Stimulated activated CD4-positive, alpha-beta T cell treated with anti-CD3 and anti-CD28 coated beads, Interleukin-15, amount 100 ng/mL, for 48 hours (primary cell): ENCODE measurements at places on chromosomes 16 and 17.

DNA sequence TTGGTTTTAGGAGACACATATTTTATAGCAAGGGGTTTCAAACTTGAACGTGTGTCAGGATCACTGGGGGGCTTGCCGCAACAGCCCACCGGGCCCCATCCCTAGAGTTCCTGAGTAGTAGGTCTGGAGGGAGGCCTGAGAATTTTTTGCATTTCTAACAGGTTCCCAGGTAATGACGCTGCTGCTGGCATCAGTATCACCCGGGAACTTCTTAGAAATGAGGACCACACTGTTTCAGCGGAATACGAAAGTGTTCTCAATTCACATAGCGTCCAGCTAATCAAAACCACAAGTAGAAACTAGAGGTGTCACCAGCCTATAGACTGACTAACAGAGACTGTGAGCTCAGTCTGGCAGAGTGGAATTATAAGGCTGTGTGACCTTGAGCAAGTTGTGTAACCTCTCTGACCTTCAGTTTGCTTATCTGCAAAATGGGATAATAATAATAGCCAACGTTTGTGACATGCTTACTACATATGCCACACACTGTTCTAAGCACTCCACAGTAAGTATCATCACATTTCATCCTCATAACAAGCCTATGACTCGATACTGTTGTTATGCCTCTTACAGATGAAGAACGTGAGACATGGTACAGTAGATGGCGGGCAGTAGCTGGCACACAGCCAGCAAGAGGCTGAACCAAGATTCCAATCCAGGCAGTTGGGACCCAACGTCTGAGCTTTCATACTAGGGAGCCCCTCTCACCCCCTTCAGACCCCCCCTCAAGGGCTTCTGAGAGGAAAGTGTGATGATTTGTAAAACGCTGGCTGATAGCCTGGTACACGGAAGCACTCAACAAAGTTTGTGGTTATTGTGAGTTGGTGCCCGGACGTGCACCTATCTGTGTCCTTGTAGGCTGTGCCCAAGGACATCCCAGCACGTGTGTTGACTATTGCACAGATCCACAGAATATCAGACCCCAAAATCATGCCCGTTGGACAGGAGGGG is 4.6 kb upstream of the ICAM2 start:
- DNase-seq: peak; percentile 30

DNA sequence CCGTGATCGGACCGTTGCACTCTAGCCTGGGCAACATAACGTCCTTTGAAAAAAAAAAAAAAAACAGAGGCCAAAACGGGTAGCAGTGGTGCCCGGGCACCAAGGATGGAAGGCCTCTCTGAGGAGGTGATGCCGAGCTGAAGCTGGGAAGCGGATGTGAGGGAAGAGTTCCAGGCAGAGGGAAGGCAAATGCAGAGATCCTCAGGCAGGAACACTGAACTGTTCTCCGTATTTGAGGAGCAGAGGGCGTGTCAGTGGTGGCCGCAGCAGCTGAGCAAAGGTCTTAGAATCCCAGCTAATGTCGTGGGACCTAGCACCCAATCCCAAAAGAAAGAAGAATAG is 656 bp upstream of the KCTD13 start:
- no peak for DNase-seq

DNA sequence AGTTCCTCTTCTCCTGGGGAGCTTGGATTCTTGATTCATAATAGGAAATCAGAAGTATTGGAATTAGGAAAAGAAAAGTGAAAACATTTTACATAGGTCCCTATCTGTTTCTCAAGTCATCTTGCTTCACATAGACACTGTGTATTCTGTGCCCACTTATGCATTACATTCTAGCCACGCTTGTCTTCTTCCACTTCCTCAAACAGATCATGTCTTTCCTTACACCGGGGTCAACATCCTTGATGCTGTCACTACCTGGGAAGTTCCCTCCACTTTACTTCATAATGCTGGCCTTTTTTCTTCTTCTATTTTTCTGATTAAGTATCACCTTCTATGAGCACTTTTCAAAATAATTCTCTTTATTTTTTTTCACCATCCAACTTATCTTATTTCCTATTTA is 606.4 kb upstream of the CDH8 start:
- DNase-seq: no peak

DNA sequence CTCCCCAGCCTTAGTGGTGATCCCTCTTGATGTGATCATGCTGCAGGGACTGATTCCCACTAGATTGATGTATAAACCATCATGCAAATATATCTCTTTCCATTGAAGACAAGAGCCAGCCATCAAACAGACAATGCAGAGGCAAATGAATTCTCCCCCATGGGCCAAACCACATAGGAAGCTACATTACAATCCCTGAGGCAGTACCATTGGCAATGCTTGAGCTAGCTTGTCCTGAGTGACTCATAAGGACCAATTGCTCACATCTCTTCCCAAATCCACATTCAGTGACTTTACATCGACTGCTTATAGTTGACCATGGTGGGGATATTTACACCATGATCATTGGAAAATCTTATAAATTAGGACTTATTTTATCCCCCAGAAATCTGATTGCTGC is 242.2 kb downstream of the SHISA9 start:
- no peak for DNase-seq

DNA sequence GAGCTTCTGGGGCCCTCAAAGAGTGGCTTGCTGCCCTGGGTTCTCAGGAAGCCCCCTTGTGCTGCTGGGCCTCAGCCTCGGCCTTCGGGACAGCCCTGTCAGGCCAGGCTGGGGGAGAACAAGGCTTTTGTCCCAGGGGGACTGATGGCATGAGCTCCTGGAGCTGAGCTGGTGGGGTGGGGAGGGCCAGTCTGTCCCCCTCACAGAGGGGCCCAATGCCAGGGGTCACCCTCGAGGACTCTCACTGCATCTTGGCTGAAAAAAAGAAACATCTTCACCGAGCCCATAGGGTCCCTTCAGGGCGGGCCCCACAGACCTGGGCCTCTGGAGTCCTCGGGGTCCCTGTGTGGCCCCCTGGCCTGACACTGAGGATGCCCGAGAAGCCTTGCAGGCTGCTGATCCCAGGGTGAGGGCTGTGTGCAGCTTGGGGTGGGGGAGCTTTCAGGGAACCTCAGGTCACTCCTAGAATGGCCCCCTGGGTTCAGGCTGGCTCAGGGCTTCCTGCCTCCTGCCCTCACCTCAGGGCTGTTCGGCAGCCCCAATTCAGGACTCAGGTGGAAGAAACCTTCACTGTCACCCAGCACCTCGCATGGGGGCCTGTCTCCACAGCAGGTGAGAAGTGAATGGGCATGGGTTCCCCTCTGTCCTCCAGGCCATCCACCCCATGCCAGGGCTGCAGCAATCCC is 90.5 kb downstream of the TNFRSF13B start:
- DNase-seq: no peak

DNA sequence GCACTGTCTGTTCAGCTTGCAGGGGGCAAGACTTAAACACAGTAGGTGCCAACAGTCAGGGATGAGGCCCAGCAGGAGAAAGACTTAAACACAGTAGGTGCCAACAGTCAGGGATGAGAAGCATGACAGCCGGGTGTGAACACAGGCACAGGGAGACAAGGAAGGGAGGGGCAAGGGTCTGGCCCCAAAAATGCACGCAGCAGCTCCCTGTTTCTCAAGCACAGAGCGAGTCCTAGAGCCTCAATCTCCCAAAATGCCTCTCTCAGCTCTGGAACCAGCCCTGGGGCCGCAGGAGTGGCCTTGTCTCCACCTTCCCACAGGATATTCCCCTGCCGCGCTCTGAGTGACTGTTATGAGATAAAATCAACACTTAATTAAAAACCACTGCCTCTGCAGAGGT is 66.4 kb downstream of the DYNLRB2 start:
- DNase-seq: no peak

DNA sequence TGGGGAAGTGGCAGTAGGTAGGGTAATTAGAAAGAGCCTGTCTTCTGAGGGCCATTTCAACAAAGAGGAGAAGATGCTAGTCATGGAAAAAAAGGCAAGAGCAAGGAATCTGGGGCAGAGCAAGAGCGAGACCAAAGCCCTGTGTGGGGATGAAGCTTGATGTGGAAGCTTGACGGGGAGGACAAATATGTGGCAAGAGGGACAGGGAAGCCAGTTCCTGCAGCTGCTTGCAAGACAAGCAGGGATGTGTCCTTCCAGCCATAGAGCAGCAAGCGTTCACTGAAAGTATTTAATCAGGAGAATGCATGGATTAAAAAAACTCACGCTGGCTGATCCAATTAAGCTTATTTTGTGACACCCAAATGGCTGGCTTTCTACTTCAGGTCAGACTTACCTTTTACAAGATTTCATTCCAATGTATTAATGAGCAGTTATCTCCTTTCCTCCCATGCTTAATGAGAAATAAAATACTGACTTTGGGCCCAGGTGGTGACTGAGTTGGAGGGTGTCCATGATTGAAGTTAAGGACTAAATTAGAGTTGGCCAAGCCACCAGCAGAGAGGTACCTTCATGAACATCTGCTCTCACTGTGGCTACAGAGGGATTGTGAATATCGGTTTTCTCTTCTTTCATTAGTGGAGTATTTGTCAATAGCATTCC is 76.8 kb downstream of the ABCA8 start:
- no peak for DNase-seq

- no peak for DNase-seq
Observed at GRCh38 chr16:88968589-88969280, 8.3 kb downstream of the CBFA2T3 start.

GRCh38 chr16:19892902-19893301 is 8.3 kb upstream of the GPRC5B start:
- DNase-seq: no peak

DNA sequence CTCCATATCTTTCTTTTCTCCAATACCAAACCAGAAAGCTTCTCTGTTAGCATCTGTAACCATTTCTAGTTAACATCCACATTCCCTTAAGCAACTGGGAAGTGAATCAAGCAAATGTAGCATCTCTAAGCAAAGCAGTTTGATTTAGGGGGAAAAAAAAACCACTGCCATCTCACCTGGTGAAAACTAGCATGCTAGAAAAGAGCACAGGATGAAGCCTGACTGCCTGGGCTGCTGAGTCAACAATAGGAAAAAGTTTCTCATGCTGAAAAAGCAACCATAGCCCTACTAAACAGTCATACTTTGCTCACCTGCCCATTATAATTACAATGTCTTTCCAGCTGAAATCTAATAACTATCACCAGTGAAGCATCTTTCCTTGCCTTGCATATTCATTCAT is 139.3 kb downstream of the ANKFN1 start:
- DNase-seq: no peak

DNA sequence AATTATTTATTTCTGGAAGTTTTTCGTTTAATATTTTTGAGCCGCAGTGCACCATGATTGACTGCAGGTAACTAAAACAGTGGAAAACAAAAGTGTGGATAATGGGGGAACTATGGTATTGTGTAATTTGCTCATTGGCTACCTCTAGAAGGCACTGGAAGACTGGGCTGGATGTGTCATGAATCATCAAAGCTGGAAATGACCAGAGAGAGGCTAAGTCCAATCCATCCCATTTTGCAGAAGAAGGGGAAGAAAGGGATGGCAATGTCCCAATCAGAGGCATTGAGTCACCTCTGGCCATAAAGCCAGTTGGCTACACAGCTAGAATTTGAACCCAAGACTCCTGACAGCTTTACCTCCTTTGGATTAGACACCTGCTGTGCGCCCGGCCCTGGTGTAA is 29.3 kb downstream of the GLP2R start:
- DNase-seq: no peak

GRCh38 chr16:72848759-72849664 is 198.9 kb downstream of the ZFHX3 start:
- no peak for DNase-seq

GRCh38 chr17:27905447-27906225 is 12.5 kb upstream of the LYRM9 start:
- no peak for DNase-seq

GRCh38 chr17:21742326-21742725 is 50.0 kb downstream of the KCNJ18 start:
- no peak for DNase-seq

- peak; percentile 77 for DNase-seq
Observed at GRCh38 chr16:84013787-84014569, 28.6 kb downstream of the SLC38A8 start.

- DNase-seq: no peak
Observed at GRCh38 chr17:64420143-64420670, 28.7 kb upstream of the MILR1 start.

DNA sequence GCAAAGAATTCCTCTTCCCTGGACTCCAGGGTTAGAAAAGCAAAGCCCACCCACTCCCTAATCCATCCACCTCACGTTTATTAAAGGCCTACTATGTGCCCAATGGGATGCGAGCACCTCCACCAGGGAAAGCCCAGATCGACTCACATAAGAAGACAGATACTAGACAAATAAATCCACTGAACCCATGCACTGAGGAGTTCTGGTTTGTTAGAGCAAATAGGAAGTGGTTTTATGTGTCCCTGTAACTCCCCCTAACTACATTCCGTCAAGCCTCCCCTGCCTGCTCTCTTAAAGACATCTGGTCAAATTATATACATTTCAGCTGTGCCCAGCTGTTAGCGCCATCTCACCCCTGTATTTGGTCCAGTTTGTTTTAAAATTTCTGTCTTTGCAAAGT is 218.5 kb upstream of the RPL38 start:
- no peak for DNase-seq

DNA sequence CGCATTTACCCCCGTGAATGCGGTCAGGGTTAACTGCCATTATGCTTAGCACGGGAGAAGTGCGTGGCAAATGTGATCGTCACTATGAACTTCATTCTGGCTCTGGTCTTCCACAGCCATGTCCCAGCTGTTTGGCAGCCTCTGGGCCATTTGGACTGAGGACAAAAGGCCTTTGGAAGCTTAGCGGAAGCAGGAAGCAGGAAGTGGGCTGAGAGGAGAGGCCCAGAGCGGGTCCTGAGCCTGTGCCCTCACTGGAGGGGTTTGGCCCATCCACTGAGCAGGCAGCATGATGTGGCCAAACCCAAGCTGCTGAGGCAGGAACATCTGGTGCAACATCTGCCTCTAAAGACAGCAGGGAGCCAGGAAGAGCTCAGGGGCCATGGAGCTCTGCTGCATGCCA is 345.9 kb downstream of the C16orf95 start:
- DNase-seq: no peak

GRCh38 chr17:29625037-29625750 is 2.5 kb upstream of the CORO6 start:
- DNase-seq: no peak

- no peak for DNase-seq
Observed at GRCh38 chr17:54983260-54983659, 14.7 kb downstream of the STXBP4 start.

- DNase-seq: no peak
Observed at GRCh38 chr17:72759301-72759700, 333.2 kb downstream of the SLC39A11 start.

DNA sequence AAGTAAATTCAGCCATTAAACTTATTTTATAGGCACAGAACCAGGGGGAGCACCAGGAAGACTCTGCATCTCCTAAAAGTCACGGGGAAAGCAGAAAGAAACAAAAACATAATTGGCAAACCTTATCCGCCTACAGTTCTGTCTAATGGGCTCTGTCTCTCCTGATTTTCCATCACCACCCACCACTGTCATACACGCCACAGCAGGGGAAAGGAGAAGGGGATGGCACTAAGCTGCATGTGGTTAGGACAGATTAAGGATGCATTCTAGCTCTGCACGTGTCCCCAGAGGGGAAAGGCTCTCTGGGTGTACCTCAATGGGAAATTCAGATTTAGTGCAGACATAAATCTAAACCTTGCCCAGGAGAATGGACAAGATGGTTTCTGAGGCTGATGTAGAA is 359.8 kb downstream of the TMEM114 start:
- no peak for DNase-seq

- DNase-seq: no peak
Observed at GRCh38 chr17:78996781-78997201, 12.8 kb downstream of the CANT1 start.

- DNase-seq: no peak
Observed at GRCh38 chr16:73545755-73546154, 497.8 kb upstream of the ZFHX3 start.

GRCh38 chr17:36614933-36615332 is 13.6 kb downstream of the MRM1 start:
- no peak for DNase-seq

- DNase-seq: no peak
Observed at GRCh38 chr16:62066747-62067146, 30.5 kb upstream of the CDH8 start.
